ENCODE measurements at places on chromosomes 16 and 17. TPM values are rescaled to one million over a fixed set of nuclear protein-coding genes. Genes with fewer than 3 reads are reported as not detected.

The NHLRC4 gene
- total RNA-seq: 0.31 TPM

The LGALS9B gene
- not detected for total RNA-seq

The GP1BA gene
- total RNA-seq: not detected

The FBXO31 gene
- total RNA-seq: 30.4 TPM

The ABCC6 gene
- total RNA-seq: not detected

The TP53TG3E gene
- total RNA-seq: not detected

The TRIM65 gene
- total RNA-seq: 12.2 TPM

The TBC1D16 gene
- total RNA-seq: 41.3 TPM

The KRT15 gene
- not detected for total RNA-seq

The SLC38A7 gene
- 30.7 TPM for total RNA-seq

The ZSCAN10 gene
- not detected for total RNA-seq

The SETD6 gene
- 47.0 TPM for total RNA-seq

The KRTAP4-9 gene
- total RNA-seq: not detected

The ADAD2 gene
- total RNA-seq: not detected

The SCIMP gene
- total RNA-seq: not detected

The STX1B gene
- total RNA-seq: 31.6 TPM

The ITGAL gene
- 1.3 TPM for total RNA-seq

The ANKFN1 gene
- total RNA-seq: 7.5 TPM

The MRPL38 gene
- total RNA-seq: 37.9 TPM

Data from parietal lobe (tissue), 2 donors.